Activated T-cell treated with anti-CD3 and anti-CD28 coated beads, Interleukin-2, amount 50 U/mL, for 4 hours (primary cell): ENCODE measurements at places on chromosomes 11 and 22. TPM values are rescaled to one million over a fixed set of nuclear protein-coding genes. Genes with fewer than 3 reads are reported as not detected.

DNA sequence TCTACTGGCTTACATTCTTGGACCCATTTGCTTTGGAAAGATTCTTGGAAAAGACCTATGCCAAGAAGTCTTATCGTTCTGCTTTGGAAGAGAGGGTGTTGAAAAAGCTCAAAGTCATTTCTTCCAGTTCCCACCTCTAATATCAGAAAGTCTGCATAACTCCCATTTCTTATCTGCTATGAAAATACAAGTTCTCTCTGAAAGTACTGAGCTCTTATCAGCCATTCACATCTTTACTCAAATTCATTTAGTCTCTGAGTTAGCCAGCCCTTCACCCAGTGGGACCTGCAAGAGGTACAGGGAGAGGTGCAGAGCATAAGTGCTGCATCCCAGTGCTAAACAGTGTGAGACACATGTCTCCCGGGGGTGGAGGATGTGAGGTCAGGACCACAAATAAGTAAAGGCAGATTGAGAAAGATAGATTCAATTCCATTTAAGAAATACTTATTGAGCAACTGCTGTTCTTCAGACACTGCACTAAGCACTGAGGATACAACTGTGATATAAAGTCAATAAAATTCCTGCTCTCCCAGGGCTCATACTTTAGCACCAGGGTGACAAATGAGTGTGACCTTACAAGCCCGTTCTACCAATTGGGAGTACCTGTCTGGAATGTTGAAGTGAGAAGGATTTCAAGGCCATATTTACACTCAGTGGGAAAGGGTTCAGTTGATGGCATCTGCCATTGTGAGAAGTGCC, 76.7 kb downstream of the PISD start:
- no peak for DNase-seq

- no peak for DNase-seq
Observed at GRCh38 chr11:69566001-69566400, 75.0 kb upstream of the CCND1 start.

DNA sequence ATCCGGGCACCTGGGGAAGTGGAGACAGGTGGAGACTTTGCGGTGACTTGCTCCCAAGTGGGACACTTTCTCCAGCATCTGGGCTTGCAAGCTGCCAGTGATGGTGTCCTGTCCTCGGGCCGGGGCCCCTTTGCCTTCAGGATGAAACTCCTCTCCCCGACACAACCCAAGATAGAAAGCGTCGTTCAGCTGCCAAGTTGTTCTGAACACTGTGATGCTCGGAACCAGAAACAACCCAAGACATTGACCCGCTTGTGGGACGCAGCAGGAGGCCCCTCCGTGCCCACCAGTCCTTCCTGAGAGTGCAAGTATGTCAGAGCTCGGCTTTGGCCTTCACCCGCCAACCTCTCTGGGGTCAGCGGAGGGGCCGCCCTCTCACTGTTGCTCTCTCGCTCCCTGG, 31.3 kb downstream of the LINC01488 start:
- no peak for DNase-seq

- no peak for DNase-seq
Observed at GRCh38 chr11:108838792-108839105, 173.9 kb downstream of the DDX10 start.

- no peak for DNase-seq
Observed at GRCh38 chr11:129644326-129644725, 171.3 kb upstream of the TMEM45B start.

- no peak for DNase-seq
Observed at GRCh38 chr11:84857746-84858145, 769.4 kb downstream of the DLG2 start.

DNA sequence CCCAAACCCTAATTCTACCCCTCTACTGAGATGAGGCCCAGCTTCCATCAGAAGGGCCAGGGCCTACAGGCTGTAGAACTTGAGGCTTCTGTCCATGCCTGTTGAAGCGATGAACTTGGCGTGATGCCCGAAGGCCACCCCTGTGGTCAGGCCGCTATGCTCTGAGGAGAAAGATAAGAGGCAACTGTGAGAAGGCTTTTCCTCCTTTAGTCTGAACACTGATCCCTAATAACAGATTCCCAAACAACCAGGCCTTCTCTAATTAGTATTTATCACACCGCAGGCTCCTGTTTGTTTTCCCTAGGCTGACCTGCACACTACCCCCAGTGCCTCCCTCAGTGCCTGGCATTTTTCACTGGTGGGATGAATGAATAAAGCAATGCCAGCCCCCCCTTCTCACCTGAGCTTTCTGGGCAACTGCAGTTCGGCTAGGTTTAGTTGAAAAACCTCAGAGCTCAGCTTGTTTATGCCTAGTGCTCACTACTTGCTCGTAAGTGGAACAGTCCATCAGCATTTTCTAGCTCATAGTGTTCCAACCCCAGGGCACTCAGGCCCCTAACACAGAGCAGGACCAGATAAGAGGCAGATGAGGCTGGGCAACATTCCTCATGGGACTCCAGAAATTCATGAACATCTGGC, 15.2 kb downstream of the PRPF19 start:
- DNase-seq = no peak

DNA sequence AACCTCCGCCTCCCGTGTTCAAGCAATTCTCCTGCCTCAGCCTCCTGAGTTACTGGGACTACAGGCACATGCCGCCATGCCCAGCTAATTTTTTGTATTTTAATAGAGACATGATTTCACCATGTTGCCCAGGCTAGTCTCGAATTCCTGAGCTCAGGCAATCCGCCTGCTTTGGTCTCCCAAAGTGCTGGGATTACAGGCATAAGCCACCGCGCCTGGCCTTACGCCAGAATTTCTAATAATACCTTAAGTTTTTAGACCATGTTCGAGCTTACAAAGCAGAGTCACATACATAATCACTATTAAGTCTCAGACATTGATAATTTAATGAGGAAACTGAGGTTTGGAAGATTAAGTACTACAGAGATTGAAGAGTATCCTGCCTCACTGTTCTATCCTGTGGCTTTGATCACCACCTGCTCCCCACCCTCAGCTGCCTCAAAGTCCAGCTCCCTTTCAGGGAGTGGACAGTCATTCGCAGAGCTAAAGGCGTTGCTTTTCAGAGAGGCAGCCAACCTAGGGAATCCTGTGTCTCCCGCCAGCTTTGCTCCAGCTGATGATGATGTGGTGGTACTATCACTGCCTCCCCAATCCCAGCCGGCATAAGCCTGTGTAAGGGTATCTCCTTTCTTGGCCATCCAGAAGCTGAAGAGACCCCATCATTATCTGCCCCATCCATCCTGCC, 7.7 kb downstream of the UBASH3B start:
- DNase-seq = no peak

GRCh38 chr11:130912552-130912951, 3.7 kb downstream of the SNX19 start:
- DNase-seq = no peak

- DNase-seq = no peak
Observed at GRCh38 chr11:7428196-7428595, 57.1 kb upstream of the OLFML1 start.

DNA sequence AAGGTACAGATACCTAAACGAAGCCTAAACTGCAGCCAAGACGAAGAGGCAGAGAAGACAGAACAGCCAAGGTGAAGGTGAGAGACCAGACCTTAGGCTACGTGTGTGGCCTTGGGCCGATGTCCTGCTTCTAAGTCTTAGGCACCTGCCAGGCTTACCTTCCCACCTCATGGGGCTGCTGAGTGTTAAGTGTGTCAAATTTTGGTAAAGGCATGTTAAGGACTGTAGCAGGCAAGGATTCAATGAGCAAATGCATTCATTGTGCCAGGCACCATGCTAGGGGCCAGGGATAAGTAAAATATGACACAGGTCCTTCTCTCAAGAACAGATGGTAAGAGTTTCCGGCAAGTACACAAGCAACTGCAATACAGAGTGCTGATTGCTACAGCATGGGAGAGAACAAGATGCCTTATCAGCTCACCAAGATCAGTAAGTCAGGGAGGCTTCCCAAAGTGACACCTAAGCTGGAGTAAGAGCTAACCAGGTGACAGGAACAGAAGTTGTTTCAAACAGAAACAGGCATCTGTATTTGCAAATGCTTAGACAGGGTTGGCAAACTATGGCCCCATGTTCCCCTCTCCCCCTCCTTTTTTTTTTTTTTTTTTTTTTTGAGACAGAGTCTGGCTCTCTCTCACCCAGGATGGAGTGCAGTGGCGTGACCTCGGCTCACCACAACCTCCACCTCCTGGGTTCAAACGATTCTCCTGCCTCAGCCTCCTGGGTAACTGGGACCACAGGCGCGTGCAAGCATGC, 46.7 kb downstream of the CLTCL1 start:
- DNase-seq = no peak

GRCh38 chr11:63405114-63405513, 35.5 kb downstream of the SLC22A9 start:
- DNase-seq = no peak

GRCh38 chr11:70650075-70650909, 252.0 kb downstream of the CTTN start:
- no peak for DNase-seq

GRCh38 chr11:69647761-69648497, 7.0 kb downstream of the CCND1 start:
- no peak for DNase-seq

The APOBEC3H gene
- not detected for total RNA-seq

The OR9Q2 gene
- not detected for total RNA-seq

The SOX6 gene
- total RNA-seq = 0.47 TPM

The SYT9 gene
- not detected for total RNA-seq
